ENCODE measurements at places on chromosomes 13 and 19. TPM values are rescaled to one million over a fixed set of nuclear protein-coding genes. Genes with fewer than 3 reads are reported as not detected.

DNA sequence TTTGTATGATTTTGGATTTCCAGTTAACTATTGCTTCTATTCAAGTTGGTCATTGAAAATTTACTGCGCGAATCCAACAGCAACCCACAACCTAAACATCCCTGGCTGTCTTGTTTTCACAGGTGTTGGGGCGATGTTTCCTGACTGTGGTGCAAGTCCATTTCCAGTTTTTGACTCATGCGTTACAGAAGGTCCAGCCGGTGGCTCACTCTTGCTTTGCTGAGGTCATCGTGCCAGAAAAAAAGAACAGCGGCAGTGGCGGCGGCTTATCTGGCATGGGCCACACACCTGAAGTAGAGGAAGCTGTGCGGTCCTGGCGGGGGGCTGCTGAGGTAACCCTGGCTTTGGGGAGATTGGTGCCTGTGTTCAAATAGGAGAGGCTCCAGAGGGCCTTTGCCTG lies 45.2 kb upstream of the GPI start:
- no peak for DNase-seq
- H3K27ac ChIP-seq: peak overlapping the region; percentile 75
- H3K36me3 ChIP-seq: no peaks in the 10 kb centered on the region
- H3K4me3 ChIP-seq: no peak overlapping the region

Gene C19orf47
- 20.8 TPM for total RNA-seq

GRCh38 chr19:33688171-33688992 lies 66.6 kb downstream of the CHST8 start:
- H3K4me3 ChIP-seq: no peak overlapping the region
- no peaks in the 10 kb centered on the region for H3K36me3 ChIP-seq
- no peak overlapping the region for H3K27ac ChIP-seq
- H3K4me1 ChIP-seq: no peaks in the 10 kb centered on the region
- no peak for DNase-seq
- H3K27me3 ChIP-seq: peaks cover 4% of the 10 kb centered on the region

DNA sequence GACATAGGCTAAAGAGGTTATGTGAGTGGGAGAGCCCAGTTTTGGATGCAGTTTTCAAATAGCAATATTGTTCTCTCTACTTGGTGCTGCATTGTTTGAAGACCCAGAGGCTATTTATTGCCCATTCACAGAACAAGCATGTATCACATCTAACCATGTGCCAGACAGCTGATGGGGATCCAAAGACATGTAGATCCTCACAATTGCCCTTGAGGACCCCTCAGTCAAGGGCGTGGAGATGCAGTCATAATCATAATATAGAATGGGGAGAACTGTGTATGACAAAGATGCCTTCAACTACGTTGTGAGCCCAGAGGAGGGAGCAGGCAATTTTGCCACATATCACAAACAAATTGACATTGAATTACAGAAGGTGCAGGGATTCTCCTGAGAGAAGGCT lies 70.5 kb downstream of the NHLRC3 start:
- no peaks in the 10 kb centered on the region for H3K4me1 ChIP-seq
- no peaks in the 10 kb centered on the region for H3K36me3 ChIP-seq
- H3K27ac ChIP-seq: no peak overlapping the region
- H3K27me3 ChIP-seq: no peaks in the 10 kb centered on the region
- no peak for DNase-seq

Gene ZNF541
- total RNA-seq: 13.9 TPM
